ENCODE measurements at places on chromosomes 4 and X.

DNA sequence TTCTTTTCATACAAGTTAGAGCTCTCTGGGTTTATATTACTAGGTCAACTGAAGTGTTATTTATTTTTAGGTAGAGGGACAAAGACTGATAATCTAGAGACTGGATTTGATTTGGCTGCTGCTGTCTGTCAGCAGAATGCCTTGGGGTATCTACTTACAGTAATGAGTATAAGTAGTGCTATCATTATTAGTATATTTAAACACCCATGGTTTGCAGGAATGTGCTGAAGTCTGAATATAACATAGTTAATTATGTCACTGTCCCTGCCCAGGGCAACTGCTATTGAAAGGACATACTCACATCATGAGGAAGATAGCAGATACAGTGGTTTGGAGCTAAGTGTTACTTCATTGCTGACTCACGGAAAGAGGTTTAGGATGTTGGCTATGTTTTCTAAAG, 76.2 kb downstream of the PRRG1 start:
- no peak for DNase-seq

DNA sequence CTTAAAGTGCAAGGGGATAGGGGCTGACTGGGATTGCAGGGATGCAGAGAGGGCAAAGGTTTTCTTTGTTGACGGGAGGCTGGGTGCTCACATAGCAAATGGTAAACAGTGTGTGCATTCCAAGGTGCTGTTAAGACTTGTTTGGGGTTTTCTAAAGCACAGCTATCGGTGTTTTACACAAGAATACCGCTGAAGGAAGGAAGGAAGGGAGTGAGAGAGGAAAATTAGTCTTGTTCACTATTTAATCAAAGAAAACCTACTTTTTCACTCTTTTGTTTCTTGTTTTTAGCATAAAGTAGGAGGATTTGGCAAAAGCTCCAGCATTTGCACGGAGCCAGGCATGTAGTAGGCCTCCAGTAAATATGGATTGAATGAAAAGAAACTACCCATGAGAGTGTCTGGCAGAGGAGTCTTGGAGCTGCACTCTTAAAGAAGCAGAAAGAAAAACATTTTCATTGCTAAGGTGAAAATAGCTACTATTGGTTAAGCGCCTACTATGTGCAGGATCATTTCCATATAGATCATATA, 99.7 kb downstream of the FIP1L1 start:
- DNase-seq = no peak

- DNase-seq = no peak
Observed at GRCh38 chr4:137212601-137213000, 319.7 kb downstream of the PCDH18 start.

DNA sequence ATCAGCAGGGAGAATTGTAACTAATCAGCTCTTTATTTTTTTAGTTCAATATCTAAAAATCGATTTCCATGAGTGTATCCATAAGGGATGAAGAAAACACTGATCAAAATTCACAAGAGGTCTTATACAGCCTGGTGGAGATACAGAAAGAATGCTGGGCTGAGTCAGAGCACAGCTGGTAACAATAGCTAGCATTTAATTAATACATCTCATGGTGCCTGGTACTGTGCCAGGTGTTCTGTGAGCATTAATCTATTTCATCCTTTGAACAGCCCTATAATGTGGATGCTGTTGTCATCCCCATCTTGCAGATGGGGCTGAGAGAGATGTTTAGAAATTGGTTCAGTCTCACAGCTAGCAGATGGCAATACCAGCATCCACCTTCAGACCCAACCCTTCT, 250.9 kb upstream of the RPS6KA3 start:
- no peak for DNase-seq

DNA sequence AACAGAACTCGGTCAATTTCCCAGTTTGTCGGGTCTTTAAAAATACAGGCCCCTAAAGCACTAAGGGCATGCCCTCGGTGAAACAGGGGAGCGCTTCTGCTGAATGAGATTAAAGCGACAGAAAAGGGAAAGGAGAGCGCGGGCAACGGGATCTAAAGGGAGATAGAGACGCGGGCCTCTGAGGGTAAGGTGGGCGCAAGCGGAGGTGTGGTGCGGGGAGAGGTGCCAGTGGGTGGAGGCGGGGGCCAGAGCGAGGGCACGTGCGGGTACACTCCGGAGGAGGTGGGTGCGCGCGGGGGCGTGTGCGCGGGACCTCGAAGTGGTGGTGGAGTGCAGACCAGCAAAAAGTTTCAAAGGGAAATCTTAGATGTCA, 787 bp upstream of the TET2 start:
- DNase-seq = no peak

GRCh38 chrX:27599928-27600327, 9.8 kb downstream of the DCAF8L2 start:
- DNase-seq = no peak

GRCh38 chr4:112418092-112418491, 97.9 kb downstream of the NEUROG2 start:
- no peak for DNase-seq

GRCh38 chrX:15877380-15877779, 22.8 kb upstream of the AP1S2 start:
- DNase-seq = no peak

GRCh38 chr4:181846934-181847333, 396.3 kb upstream of the TENM3 start:
- DNase-seq = no peak

GRCh38 chr4:89283226-89284009, 24.2 kb downstream of the GPRIN3 start:
- no peak for DNase-seq

GRCh38 chr4:20030108-20030507, 221.6 kb upstream of the SLIT2 start:
- no peak for DNase-seq

DNA sequence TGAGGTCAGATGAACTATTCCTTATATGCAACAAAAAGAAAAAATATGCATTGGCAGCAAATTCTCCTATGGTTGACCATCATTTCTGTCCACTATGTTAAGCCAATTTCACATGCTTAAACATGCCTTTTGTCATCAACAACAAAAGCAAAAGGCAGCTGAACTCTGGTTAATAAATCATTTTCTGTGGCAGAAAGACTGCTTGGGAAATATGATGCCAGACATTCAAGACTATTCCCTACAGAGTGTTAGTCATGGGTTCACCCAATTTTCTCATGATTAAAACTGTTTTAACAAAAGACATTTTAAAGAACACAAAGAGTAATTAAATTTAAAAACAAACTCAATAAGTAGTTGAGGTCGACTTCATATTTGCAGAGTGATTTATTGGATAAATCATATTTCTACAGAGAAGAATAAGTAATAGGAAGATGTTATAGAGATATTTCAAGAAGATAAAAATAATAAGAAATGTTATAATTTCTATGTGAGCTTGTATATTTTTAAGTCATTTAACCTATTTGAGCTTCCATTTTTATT, 890.6 kb downstream of the STPG2 start:
- no peak for DNase-seq

DNA sequence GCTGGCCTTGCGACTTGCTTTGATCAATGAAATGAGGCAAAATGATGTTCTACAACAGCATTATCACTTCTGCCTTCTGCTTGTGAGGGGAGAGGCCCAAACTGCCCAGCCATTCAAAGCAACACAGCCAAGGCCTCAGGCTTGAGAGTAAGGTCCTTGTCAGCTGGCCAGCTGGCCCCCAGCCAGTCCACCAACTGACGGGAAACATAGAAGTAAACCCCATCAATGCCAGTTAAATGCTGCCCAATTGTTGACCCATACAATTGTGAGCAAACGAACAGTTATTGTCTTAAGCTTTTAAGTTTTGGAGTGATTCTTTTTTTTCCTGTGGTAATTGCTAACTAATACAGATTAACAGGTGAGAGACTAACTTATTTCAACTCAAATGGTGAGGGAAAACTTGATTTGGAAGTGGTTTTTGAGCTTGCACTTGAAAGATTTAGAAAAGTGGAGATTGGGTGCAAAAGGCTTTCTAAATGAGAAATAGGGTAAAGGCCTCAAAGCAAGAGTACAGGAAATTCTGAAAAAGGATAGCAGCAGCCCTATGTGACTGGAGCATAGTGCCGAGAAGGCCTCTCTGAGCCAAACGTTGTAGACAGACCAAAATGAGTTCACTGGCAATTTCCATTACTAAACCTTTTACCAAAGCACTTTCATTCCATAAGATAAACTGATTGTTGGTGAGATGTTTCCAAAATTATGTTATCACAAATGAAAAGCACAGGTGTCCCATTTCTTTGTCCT, 66.9 kb downstream of the ARHGEF38 start:
- no peak for DNase-seq

DNA sequence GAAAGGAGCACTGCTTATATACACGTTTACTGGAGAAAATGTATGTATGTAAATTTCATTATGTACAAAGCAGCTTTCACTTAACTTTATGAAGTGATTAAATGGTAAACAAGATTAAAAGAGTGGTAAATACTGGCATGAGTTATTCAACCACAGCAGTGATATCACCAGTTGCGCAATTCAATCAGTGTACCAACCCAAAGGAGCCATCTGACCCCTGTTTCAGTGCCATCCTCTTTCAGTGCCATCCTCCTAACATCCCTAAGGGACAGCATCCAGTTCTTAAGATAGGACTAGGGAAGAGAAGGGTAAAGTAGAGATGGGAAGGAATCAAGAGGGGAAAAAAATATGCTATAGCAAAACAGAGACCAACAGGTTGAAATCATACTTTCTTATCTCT, 16.2 kb downstream of the HPF1 start:
- DNase-seq = no peak

GRCh38 chr4:41506130-41506529, 31.8 kb upstream of the LIMCH1 start:
- DNase-seq = no peak

DNA sequence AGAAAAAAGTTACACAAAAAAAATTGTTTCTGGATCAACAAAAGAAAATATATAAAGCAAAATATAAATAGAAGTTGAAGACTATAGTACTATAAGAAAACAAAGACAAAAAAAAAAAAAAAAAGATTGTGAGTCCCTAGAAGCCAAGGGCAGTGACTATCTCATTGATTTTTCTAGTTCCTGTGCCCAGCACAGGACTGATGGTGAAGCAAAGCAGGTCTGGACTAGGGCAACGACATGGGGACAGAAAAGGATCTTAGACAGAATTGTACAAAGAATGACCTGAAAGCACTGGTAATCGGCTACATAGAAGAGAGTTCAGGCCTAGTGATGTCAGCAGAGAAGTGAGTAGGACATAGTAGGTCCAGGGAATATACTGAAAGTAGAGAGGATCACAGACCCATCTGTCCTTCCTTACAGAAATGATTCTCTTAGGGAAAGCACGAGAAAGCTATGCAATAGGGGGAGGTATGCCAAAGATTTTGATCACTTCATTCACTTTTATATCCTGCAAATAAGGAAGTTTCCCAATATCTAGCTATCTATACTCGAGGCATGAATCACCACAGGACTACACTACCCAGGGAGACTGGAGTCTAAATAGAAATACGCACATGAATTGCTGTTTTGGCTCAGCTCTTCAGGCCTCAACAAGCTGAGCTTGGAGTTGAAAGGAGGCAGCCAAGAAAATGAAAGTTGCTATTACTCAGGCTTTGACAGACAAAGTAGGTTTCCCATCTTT, 230.9 kb upstream of the GPC4 start:
- DNase-seq = no peak

- no peak for DNase-seq
Observed at GRCh38 chr4:127403471-127404084, 229.2 kb upstream of the INTU start.

GRCh38 chr4:152115794-152116193, 355.0 kb upstream of the GATB start:
- no peak for DNase-seq

Data from left forelimb (tissue), 1 donor.